Endodermal cell (in vitro differentiated cells): ENCODE measurements at places on chromosomes 13 and 19. TPM values are rescaled to one million over a fixed set of nuclear protein-coding genes. Genes with fewer than 3 reads are reported as not detected.

DNA sequence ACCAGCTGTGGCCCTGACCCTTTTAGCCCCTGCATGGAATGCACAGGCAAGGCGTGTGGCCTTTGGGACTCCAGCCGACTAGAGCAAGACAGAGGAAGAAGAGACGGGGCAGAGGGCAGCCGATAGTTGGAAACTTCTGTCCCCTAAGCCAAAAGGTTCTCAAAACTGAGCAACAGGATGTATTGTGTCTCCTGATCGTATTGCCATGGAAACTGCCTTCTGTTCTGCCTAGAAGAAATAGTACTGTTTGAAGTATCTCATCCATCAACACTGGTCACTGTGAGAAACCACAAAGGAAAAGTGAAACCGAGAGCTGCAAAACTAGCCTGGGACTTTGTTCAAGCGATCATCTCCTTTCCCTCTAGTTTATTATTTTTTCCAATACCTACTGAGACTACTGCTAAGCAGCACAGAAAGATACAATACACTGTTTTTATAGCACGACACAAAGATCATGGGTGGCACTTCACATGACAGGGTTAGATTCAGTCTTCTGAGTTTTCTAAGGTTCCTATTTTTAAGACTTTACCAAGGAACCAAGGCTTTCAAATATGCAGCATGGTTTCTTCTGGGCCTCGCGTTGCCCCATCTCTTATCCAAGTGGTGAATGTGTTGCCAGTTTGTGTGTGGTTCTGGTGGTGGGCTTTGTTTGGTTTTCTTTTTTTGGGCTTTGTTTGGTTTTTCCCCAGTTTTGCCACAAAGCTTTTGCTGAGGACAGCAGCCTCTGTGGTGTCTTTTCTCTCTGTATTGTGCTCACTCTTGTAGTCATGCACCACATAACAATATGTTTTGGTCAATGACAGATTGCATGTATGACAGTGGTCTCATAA is 49.3 kb upstream of the GPR183 start:
- H3K4me1 ChIP-seq: peaks cover 4% of the 10 kb centered on the region
- H3K27ac ChIP-seq: peak overlapping the region; percentile 72
- no peak for DNase-seq
- no peak overlapping the region for H3K4me3 ChIP-seq
- H3K36me3 ChIP-seq: peaks cover 56% of the 10 kb centered on the region

GRCh38 chr13:76271728-76272232 is 614.4 kb downstream of the KCTD12 start:
- H3K4me1 ChIP-seq: no peaks in the 10 kb centered on the region
- peak overlapping the region; percentile 33 for H3K4me3 ChIP-seq
- no peaks in the 10 kb centered on the region for H3K27me3 ChIP-seq
- no peak for DNase-seq
- H3K27ac ChIP-seq: no peak overlapping the region

- no peak for DNase-seq
- H3K27ac ChIP-seq: no peak overlapping the region
- H3K4me1 ChIP-seq: no peaks in the 10 kb centered on the region
Observed at GRCh38 chr13:80039000-80039399, 301.9 kb downstream of the SPRY2 start.

VWA8 gene
- 19.9 to 24.6 TPM (median 23.9 TPM) in 3 replicates for total RNA-seq

GRCh38 chr19:54473071-54473891 is at the start of gene CDC42EP5:
Gene CDC42EP5, minus strand, starts transcription at chr19:54473296. Its CDS starts 7,749 bp downstream, at chr19:54465547.
- H3K4me3 ChIP-seq: no peak within 1 kb of the TSS
- no peaks in the 10 kb centered on the region for H3K36me3 ChIP-seq
- no peak within 1 kb of the TSS for H3K27ac ChIP-seq

SRRM5 gene
- total RNA-seq: 0.37 TPM in 1 of 2 replicates, not detected in the other

DNA sequence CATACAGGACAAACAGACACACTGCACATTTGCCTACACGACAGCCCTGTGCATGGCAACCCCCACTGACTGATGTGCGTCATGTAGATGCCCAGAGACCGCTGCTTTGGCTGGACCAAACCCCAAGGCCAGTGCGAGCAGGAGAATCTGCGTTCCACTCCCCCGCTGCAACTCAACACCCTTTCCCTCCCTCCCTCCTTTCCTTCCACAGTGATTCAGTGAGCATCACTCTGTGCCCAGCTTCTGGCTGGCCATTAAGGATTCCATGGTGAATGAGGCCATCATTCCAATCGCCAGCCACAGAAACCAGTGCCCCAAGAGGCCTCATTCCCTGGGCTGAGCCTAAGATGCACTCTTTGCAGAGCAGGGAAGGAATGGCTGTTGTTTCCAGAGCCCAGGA is 61.6 kb downstream of the GSX1 start:
- H3K27me3 ChIP-seq: peaks cover 67% of the 10 kb centered on the region
- no peaks in the 10 kb centered on the region for H3K36me3 ChIP-seq
- H3K4me1 ChIP-seq: no peaks in the 10 kb centered on the region
- no peak overlapping the region for H3K4me3 ChIP-seq
- DNase-seq: no peak
- no peak overlapping the region for H3K27ac ChIP-seq

GRCh38 chr13:110329798-110330461 is 22.8 kb downstream of the COL4A2 start:
- H3K4me3 ChIP-seq: no peak overlapping the region
- H3K27ac ChIP-seq: no peak overlapping the region
- H3K36me3 ChIP-seq: peaks cover 88% of the 10 kb centered on the region
- DNase-seq: no peak

GRCh38 chr13:24679686-24680085 is 522 bp upstream of the ATP12A start:
- H3K36me3 ChIP-seq: no peaks in the 10 kb centered on the region
- H3K4me1 ChIP-seq: peaks cover 4% of the 10 kb centered on the region
- DNase-seq: no peak
- H3K27me3 ChIP-seq: peaks cover 10% of the 10 kb centered on the region
- H3K4me3 ChIP-seq: peak overlapping the region; percentile 58

GRCh38 chr13:95605448-95606125 is 38.9 kb downstream of the DZIP1 start:
- H3K4me3 ChIP-seq: no peak overlapping the region
- peaks cover 46% of the 10 kb centered on the region for H3K36me3 ChIP-seq
- no peak for DNase-seq
- H3K4me1 ChIP-seq: no peaks in the 10 kb centered on the region
- no peaks in the 10 kb centered on the region for H3K27me3 ChIP-seq

CCDC169 gene
- total RNA-seq: 18.2 and 20.7 TPM in 2 replicates

FGF21 gene
- not detected in 2 replicates for total RNA-seq

GRCh38 chr13:108495646-108496361 is 133.6 kb upstream of the MYO16 start:
- DNase-seq: peak; percentile 79
- H3K36me3 ChIP-seq: no peaks in the 10 kb centered on the region
- H3K27me3 ChIP-seq: peaks cover 59% of the 10 kb centered on the region
- H3K4me3 ChIP-seq: peak overlapping the region; percentile 69
- H3K4me1 ChIP-seq: no peaks in the 10 kb centered on the region

DNA sequence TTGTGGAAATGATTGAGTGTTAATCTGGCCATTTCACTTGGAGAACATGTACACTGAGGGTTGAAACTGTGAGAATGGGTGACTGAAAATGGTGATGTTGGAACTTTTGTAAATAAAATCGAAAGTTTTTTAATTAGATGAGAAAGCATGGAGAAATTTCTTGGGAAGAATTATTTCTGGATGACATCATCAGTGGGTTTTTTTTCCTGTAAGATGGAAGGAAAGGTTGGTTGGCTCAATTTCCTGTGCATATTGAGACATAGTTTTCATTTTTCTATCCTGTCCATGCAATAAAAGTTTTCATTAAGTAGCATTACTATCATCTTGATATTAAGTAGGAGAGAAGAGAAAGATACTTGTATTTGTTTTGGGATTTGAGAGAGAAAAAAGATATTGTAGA is 120.6 kb upstream of the HTR2A start:
- no peak overlapping the region for H3K27ac ChIP-seq
- no peaks in the 10 kb centered on the region for H3K36me3 ChIP-seq
- no peaks in the 10 kb centered on the region for H3K27me3 ChIP-seq
- H3K4me1 ChIP-seq: no peaks in the 10 kb centered on the region
- DNase-seq: no peak

GRCh38 chr13:75309981-75310580 is 171.9 kb downstream of the TBC1D4 start:
- H3K4me1 ChIP-seq: no peaks in the 10 kb centered on the region
- H3K36me3 ChIP-seq: no peaks in the 10 kb centered on the region
- H3K27ac ChIP-seq: no peak overlapping the region
- no peak overlapping the region for H3K4me3 ChIP-seq
- DNase-seq: no peak
- H3K27me3 ChIP-seq: peaks cover 76% of the 10 kb centered on the region

SLC8A2 gene
- 3.6 to 14.9 TPM (median 4.3 TPM) in 3 replicates for total RNA-seq
